ENCODE measurements at places on chromosomes 1 and 21. TPM values are rescaled to one million over a fixed set of nuclear protein-coding genes. Genes with fewer than 3 reads are reported as not detected.

The CYP4Z1 gene
- total RNA-seq = 0.92 TPM

The SELE gene
- 0.23 TPM for total RNA-seq

The CA6 gene
- not detected for total RNA-seq

The SEMA4A gene
- 23.3 TPM for total RNA-seq

The AGO3 gene
- total RNA-seq = 27.9 TPM
